ENCODE measurements at places on chromosomes 6 and 20.

DNA sequence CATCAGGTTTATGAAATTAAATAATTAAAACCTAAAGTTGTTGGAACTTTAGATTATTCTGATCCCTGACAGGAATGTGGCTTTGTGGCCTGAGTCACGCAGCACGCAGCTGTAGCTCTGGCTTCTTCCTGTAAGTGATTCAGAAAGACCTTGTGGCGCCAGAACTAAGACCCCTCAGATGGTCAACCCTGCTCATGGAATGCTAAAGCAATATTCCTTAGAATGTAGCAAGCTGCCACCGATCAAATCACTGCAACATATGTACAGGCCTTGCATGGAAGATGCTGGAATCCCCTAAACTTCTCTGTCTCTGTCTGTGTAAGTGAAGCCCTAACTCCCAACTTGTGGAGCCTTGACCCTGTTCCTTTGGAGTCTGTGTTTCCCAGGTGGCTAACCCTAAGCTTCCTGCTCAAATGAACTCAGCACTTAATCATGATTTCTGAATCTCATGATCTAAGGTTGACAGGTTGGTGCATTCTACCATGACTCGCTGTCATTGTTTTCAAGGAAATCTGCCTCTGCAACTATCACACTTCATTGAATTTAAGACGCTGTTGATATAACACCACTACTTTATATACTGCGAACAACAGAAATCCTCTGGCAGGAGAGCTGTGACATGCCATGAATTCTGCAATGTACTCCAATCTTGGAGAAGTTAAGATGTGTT, 111.2 kb upstream of the CST7 start:
- no peak for DNase-seq

DNA sequence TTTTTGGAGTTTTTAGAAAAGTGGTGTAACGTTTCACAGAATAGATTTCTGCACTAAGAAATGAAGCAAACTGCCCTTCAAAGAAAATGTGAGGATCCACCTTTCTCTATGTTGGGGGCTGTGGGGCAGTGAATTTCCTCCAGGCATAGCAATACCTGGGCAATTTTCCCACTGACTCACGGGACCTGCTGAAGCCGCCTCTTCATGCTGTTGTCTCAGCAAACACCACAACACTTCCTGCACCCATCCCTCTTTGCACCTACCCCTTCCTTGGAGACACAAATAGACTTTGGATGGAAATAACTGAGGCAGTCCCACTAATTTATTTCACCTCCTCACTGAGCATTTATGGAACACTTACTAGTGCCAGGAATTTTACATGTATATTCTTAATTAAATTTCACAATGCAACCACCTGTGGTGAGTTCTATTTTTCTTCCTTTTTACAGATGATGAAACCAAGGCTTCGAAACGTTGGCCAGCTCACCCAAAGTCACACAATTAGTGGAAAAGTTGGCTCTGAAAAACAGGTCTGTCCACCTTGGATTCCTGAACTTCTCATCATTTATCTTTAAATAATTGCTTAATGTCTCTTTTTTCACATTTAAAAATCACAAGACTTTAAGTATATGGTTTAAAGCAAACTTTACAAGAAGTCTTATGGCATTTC, 17.2 kb upstream of the ADGRF1 start:
- DNase-seq, result no peak

DNA sequence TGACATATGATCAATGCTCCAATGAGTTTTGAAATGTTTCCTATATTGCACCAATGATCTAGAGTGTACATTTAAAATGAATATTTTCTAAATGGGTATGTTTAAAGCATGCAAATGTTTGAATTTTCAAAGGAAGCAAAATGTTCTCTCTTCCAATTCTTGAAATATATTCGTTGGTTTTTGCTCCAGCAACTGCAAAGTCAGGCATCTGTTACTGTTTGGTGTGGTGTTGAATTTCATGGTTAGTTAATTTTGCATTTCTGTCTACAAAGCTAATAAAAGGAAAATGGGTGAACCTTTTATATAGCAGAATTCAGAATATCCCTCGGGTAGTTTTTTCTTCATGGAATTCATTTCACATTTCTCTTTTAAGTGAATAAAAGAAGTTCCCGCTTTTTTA, 1018.3 kb downstream of the GRIK2 start:
- DNase-seq, result no peak

GRCh38 chr6:139920027-139920775, 545.8 kb upstream of the CITED2 start:
- no peak for DNase-seq

GRCh38 chr6:112221981-112222852, 32.1 kb downstream of the LAMA4 start:
- no peak for DNase-seq

GRCh38 chr20:8153281-8153908, 21.3 kb downstream of the PLCB1 start:
- no peak for DNase-seq

GRCh38 chr6:14665827-14666724, 548.5 kb downstream of the CD83 start:
- DNase-seq, result no peak

GRCh38 chr6:120055071-120055470, 705.5 kb upstream of the MAN1A1 start:
- DNase-seq, result no peak

- DNase-seq, result no peak
Measured at GRCh38 chr20:4987130-4987529, 14.2 kb downstream of the SLC23A2 start.

DNA sequence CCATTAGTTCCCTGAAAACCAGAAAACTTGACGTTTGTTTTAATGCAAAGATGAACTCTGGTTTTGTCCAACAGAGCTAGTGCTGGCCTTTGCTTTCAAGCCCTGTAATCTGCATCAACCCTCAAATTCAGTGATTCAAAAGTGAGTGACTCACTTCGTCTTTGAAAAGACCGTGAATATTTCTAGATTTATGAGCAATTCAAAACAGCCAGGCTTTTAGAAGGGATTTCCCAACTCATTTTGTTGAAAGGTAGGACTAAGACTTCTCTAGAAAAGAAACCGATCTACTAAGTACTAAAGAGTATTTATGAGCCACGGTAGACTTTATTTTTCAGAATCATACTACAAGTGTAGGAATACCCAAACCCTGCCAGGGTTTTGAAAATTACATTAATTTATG, 121.5 kb downstream of the UST start:
- no peak for DNase-seq

- no peak for DNase-seq
Measured at GRCh38 chr6:161327360-161327953, 53.6 kb upstream of the AGPAT4 start.

- DNase-seq, result no peak
Measured at GRCh38 chr6:27651371-27651732, 178.4 kb upstream of the ZNF184 start.

GRCh38 chr6:154989448-154989847, 5.7 kb upstream of the TIAM2 start:
- no peak for DNase-seq

- no peak for DNase-seq
Measured at GRCh38 chr20:11549172-11550103, 368.3 kb upstream of the BTBD3 start.

GRCh38 chr6:33768644-33769120, 20.2 kb downstream of the LEMD2 start:
- peak; percentile 66 for DNase-seq

- DNase-seq, result no peak
Measured at GRCh38 chr6:144767051-144767450, 481.9 kb downstream of the UTRN start.

DNA sequence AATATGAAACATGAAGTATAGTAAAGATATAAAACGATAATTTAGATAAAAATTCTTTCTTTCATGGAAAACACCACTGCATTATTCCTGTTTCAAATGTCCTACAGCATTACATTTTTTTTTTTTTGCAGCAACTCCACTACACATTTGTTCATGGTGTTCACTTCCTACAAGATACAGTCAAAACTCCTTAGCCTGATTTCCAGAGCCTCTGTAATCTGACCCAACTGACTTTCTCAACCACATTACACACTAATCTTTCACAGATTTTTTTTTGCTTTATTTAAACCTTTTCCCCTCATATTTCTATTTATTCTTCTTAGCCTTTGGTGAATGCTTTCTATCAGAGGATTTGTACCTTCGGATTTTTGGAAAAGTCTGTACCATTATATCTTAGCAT, 176.5 kb upstream of the PDE7B start:
- DNase-seq, result no peak

GRCh38 chr6:41748542-41748941, 1.3 kb upstream of the PGC start:
- no peak for DNase-seq

- no peak for DNase-seq
Measured at GRCh38 chr6:134166511-134167261, 114.3 kb upstream of the SLC2A12 start.

DNA sequence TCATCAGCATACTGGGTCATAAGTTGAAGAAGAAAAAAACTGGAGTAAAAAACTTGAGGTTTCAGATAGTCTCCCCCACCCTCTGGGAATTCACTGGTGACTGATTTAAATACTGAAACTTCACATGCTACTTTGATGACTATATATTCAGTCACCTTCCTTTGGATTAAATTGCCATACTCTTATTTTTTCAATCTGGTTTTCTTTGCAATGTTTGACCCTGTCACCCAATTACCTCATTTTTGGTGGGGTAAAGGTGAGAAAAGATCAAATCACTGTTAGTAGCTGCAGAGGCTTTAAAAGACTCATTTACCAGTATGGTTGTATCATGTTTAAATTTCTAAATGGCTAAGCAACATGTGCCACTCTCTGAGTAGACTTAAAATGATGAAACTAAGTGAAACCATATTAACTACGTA, 862.7 kb upstream of the FLRT3 start:
- DNase-seq, result no peak

GRCh38 chr6:112912416-112913101, 565.4 kb downstream of the RFPL4B start:
- DNase-seq, result no peak

GRCh38 chr6:141988954-141989705, 143.6 kb upstream of the GJE1 start:
- peak; percentile 2 for DNase-seq

DNA sequence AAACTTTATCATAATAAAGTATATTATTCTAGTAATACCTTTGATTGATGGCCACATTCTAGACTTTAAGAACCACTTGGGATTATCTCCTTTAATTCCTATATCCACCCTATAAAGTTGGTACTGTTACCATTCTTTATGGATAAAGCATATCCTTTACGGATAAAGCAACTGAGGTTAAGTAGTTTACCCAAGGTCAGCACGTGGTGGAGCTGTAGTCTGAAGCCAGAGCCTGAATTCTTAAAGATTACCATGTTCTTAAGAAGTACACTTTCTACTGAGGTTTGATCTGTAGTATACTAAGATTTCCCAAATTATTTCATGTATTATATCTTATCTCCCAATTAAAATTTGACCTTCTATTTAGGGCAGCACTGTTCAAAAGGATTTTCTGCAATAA, 3.0 kb upstream of the NCOA7 start:
- DNase-seq, result no peak

DNA sequence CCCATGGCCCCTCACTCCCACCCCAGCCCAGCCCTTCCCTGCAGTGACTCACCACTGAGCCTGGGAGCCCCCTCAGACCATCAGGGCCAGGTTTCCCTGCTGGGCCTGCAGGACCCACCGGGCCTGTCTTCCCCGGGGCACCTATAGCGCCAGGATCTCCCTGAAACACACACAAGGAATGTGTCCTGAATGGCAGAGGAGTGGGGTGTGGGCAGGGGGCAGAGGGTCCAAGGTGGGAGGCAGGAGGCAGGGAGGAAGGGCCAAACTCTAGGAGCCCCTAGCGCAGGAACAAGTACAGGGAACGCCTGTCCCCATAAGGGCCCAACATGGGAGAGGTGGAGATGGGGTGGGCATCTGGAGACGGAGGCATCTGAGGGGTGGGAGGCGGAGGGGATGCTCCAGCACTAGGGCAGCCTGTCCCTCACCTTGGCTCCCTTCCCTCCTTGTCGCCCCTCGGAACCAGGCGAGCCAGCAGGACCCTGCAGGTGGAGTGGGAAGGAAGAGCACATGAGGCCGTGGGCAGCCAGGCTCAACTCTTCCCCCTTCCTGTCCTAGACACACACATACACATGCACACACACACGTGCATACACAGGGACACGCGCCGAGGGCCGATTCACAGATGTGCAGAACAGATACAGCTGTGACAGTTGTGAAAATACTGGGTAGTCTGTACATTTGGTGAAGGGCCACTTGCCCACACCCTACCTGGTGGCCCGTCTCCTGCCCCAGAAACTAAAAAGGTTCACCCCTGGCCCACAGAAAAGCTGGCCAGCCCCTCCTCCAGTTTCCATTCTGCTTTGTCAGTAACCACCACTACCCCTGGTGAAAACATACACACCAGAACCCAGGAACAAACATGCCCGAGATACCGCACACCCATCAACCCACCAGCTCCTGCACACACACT, 24.6 kb downstream of the COL11A2 start:
- no peak for DNase-seq

GRCh38 chr6:139431602-139431956, 57.1 kb upstream of the CITED2 start:
- DNase-seq, result no peak

DNA sequence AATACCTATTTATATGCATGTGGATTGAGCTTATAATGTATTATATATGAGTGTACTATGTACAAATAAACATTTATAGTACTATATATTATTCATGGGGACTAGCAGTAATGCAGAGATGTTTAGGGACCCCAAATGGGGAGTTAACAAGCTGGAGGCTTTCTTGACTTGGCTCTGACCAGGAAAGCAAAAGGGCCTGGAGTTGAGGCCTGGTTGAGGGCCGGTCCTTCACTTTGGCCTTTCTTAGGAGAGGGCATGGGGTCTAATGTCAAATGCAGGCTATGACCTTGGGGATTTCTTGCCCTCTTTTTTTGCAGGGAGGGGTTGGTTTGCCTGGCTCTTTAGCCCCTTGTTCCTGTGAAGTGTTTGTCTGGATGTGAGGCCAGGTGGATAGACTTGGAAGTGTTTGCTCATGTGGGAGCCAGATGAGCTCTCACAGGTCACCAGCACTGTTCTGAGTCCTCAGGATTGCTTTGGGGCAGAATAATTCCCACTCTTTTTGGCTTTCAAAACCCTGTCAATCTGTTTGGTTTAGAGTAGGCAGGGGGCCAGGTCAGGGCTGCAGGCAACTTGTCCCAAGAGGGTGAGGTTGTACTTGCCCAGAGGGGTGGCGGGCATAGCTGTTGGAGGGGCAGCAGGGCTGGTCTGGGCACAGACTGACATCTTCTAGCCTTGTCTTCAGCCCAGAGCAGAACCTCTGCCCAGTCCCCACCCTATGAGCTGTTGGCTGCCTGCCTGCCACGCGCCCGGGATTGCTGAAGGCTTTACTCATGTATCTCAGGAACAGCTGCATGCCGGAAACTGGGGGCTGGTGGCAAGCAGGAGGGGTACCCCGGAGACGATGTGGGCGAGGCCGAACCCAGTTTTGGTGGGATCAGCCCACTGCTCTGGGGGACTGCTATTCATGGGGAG, 14.6 kb downstream of the TJAP1 start:
- no peak for DNase-seq
